RPMI7951 (cell line): ENCODE measurements at places on chromosomes 6 and 20. TPM values are rescaled to one million over a fixed set of nuclear protein-coding genes. Genes with fewer than 3 reads are reported as not detected.

GRCh38 chr6:31614075-31614619, 887 bp upstream of the AIF1 start:
- no peak for DNase-seq

- DNase-seq: no peak
Measured at GRCh38 chr6:33071569-33071968, 1.9 kb downstream of the HLA-DPA1 start.

DNA sequence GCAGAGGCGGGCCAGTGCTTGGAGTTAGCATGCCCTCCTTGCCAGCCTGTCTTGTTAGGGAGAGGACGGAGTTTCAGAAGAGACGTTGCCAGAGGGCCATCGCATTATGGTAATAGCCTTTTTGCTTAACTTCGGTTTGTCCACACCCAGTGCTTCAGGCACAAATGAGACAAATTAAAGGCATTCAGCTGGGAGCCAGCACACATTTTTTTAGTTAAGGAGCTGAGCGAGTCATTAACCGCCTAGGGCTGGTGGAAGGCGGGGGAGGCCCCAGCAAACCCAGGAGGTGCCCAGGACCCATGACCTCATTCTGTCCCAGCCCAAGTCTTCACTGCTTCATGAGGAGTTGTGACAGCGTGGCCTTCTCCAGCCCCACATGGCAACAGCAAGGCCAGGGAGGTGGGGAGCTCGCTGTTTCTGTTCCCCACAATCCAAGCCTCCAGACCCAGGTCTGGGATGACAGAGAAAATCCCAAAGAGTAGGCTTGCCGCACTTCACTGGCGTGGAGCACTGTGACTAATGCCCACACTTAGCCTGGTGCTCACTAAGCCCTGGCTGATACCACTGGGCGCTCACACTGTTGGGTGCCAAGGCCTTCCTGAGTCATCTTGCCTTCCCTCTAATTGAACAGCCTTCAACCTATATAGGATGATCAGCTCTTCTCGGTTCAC, 237.1 kb downstream of the ANKRD60 start:
- DNase-seq: peak; percentile 100

- peak; percentile 66 for DNase-seq
Measured at GRCh38 chr20:44409132-44409600, 53.7 kb downstream of the HNF4A start.

DNA sequence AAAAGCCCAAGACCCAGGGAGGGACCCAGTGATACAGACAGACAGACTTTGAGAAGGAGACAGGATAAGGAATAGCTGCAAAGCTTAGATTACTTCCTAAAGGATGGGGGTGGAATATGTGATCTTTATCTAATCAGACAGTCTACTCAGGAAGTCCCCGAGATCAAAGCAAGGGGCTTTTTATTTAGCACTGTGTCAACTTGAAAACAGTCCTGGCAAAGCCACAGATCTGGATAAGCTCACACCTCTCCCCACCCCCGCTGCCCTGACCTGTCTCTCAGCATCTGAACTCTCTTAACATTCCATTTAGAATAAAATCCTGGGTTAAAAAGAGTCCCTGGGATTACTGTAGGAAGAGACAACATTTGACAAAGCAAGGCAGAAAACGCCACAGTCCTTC, 101.5 kb downstream of the ISM1 start:
- no peak for DNase-seq

DNA sequence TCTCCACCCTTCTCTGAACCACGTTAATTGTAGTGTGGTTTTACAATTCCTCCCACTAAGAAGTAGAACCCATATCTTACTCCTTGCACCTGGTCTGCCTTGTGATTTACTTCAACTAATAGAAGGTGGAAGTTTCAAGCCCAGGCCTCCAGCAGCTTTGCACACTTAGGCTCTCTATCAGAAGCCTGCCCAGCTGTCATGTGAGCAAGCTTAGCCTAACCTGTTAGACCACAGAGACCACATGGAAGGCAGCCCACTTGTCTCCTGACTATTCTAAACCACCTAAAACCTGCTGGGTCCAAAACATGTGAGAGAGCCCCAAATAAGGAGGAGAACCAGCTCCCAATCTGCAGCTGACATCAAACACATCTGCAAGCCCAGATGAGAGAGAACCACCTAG, 127.6 kb upstream of the BTBD3 start:
- DNase-seq: no peak

- no peak for DNase-seq
Measured at GRCh38 chr20:2747676-2748235, 52.7 kb downstream of the CPXM1 start.

- peak; percentile 34 for DNase-seq
Measured at GRCh38 chr20:17664025-17664633, 17.9 kb downstream of the RRBP1 start.

DNA sequence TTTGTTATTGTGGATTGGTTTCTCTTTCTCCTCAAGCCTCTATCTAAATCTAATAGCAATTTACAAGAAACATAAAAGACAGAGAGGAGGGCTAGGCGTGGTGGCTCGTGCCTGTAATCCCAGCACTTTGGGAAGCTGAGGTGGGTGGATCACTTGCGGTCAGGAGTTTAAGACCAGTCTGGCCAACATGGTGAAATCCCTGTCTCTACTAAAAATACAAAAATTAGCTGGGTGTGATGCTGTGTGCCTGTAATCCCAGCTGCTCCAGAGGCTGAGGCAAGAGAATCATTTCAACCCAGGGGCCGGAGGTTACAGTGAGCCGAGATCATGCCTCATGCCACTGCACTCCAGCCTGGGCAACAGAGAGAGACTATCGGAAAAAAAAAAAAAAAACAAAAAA, 46.6 kb downstream of the SLC2A12 start:
- DNase-seq: peak; percentile 22

Gene THEMIS
- total RNA-seq: not detected in 2 replicates

DNA sequence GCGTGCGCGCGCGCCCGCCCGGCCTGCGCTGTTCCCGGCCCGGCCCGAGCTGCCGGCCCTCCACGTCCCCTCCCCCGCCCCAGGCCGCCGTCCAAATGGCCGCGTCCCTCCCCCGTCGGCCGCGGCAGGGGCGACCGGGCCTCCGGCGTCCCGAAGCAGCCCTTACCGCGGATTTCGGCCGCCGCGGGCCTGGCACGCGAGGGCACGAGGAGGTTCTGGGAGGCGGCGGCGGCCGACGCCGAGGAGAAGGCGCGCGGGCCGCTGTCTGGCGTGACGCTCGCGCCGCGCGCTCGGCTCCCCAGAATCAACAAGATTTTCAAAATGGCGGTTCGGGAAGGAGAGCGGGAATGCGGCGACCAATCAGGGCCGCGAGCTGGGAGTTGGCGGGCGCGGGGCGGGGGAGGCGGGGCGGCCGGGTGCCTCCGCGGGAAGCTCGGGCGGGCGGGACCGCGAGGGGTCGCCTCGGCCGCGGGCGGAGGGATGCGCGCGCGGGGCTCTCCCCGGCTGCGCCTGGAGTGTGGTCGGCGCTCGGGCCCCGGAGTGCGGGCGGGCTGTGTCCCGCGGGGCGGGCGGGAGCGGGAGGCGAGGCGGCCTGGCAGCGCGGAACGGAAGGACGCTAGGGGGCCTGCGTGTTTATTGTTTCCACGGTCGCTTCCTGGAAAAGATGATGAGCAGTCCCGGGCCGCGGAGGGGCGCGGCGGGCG, at the start of gene DEK:
Gene DEK, minus strand, starts transcription at position 312 of the 704 bp plus-strand sequence. CDS start 543 bp downstream, outside the sequence.
- peak; percentile 83 for DNase-seq

Gene LRRN4
- not detected in 2 replicates for total RNA-seq

Gene GATA5
- total RNA-seq: not detected in 2 replicates

DNA sequence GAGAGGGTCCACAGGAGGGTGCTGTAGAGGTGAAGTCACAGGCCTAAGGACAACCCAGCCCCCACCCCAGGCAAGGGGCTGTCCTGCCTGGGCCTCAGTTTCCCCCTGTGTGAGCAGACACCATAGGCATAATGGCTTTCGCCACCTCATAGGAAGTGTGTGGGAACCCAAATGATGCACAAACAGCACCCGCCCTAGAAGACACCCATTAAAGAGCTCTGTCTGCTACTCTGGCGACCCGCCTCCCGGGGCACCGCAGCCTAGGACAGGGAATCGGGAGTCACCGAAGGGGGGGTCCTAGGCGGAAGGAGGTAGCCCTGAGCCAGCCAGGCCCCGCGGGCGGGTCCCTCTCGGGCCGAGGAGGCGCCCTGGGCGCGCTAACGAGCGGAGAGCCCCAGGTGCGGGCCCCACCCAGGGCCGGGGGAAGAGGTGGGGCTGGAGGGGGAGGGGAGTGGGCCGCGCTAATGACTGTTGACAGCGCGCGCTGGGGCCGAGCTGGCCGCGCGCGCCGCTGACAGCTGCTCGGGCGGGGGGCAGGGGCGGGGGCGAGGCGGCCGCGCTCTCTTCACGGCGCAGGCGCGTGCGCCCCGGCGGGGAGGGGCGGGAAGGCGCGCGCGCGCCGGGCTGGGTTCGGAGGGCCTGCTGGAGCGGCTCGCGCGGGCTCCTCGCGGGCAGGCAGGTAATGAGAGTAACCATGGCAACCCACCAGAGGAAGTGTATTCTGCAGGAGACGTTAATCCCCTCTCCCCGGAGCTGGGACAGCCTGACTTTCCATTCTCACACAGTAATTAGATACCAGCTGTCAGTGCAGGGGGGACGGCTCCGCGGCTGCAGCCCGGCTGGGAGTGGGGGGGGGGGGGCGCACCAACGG, 48.9 kb downstream of the NOL4L start:
- DNase-seq: no peak

Gene HLA-DRA
- total RNA-seq: 18.8 and 21.4 TPM in 2 replicates

GRCh38 chr6:135534773-135535380, 37.3 kb upstream of the AHI1 start:
- peak; percentile 48 for DNase-seq

DNA sequence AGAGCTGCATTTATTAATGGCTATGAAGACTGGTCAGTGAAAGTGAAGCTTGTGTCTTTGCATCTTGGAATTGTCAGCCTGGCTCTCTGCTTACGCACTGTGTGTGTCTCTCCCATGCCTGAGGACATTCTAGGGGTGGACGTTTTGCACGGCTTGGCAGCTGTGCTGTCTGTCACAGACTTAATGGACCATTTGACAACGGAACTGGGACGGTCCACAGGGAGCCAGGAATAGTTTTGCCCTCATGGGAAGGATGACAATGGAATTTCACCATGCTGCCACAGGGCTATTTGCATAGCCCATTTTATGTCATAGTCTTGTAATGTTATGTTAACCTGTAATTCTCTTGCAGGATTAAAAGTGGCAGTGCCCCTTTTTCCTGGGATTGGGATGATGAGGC, 44.7 kb downstream of the OR2B6 start:
- DNase-seq: no peak

Gene RING1
- 26.6 and 30.0 TPM in 2 replicates for total RNA-seq

DNA sequence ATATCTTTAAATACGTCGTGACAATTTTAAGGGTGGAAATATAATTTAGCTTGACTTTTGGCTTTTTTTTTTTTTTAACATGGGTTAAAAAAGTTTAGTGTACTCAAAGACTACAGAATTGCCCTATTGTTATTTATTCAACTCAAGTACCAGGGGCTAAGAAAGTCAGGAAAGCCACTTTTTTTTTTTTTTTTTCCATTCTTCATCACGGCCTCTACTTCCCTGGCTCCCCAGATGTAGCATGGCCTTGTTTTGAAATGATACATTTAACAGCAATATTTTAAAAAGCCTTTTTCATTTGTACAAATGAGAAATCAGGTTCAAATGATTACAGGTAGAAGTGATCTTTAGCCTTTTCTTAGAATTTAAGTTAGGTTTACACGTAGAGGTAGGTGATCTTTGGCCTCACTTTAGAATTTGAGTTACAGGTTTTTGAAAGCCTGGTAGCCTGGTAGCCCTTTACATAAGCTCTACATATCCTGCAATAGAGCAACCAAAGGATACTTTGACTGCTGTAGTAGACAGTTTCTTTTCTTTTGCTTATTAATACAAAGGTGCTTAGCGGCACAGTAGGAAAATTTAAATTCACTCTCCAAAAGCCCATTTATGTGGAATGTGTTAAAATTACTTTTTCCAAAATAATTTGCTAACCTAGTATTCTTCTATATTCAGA, 160.5 kb upstream of the MMS22L start:
- DNase-seq: no peak

GRCh38 chr6:51800603-51801002, 286.8 kb downstream of the PKHD1 start:
- DNase-seq: no peak

DNA sequence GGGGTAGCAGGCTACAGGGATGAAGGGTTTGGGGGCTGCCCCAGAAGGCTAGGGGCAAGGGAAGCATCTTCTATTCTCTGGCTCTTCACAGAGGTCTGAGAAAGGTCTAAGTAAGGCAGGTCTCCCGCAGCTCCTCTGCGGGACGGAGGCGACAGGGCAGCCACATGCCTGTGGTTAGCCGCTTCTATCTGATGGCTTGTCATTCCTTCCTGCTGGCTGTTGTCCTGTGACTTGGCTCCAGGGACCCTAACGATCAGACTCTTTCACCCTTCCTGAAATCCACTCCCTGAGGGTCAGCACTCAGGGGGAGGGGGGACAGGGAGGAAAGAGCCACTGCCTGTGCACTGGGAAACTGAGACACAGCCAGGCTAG, 673 bp downstream of the CST7 start:
- DNase-seq: peak; percentile 51

Gene MRPS18A
- 68.5 and 68.7 TPM in 2 replicates for total RNA-seq

DNA sequence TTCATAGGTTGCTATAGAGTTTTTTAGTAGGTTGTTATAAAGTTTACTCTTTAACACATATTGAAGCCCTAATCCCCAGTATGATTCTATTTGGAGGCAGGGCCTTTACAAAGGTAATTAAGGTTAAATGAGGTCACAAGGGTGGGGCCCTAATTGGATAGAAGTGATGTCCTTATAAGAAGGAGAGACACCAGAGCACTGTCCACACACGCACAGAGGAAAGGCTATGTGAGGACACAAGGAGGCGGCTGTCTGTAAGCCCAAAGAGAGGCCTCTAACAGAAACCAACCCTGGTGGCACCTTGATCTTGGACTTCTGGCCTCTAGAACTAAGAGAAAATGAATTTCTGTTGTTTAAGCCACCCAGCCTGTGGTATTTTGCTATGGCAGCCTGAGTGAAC, 98.5 kb downstream of the GJA10 start:
- no peak for DNase-seq

DNA sequence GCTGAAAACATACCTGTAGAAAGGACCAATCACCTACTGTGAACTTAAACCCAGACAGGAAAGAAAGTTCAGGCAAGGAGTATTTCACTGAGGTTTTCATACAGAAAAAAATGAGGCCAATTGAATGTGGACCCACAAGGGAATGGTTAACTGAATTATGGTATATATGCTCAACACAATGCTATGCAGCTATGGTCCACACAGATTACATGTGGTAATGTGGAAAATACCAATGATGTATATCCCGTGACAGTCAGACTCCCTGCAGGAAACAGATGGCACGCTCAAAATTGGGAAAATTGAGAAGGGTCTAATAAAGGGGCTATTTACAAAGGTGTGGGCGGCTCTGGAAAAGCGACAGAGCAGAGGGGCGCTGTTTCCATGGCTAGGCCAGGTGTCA, 47.1 kb upstream of the PIM1 start:
- no peak for DNase-seq

DNA sequence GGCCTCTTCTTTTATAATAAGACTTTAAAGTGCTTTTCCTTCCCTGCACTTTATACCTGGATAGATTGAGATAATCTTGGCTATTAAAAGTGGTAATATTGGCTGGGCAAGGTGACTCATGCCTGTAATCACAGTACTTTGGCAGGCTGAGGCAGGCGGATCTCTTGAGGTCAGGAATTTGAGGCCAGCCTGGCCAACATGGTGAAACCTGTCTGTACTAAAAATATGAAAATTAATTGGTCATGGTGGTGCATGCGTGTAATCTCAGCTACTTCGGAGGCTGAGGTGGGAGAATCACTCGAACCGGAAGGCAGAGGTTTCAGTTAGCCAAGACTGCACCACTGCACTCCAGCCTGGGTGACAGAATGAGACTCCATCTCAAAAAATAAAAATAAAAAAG, 197.1 kb upstream of the RGS17 start:
- no peak for DNase-seq

Gene ZSCAN23
- total RNA-seq: 4.0 and 8.4 TPM in 2 replicates
